Stimulated activated naive CD4-positive, alpha-beta T cell (primary cell): ENCODE measurements at places on chromosomes 1 and 21.

GRCh38 chr1:85148524-85149250, 52.1 kb downstream of the SYDE2 start:
- no peak for DNase-seq

- DNase-seq, result no peak
These were observed 195.0 kb downstream of the GIPC2 start for GRCh38 chr1:78240755-78241154.

DNA sequence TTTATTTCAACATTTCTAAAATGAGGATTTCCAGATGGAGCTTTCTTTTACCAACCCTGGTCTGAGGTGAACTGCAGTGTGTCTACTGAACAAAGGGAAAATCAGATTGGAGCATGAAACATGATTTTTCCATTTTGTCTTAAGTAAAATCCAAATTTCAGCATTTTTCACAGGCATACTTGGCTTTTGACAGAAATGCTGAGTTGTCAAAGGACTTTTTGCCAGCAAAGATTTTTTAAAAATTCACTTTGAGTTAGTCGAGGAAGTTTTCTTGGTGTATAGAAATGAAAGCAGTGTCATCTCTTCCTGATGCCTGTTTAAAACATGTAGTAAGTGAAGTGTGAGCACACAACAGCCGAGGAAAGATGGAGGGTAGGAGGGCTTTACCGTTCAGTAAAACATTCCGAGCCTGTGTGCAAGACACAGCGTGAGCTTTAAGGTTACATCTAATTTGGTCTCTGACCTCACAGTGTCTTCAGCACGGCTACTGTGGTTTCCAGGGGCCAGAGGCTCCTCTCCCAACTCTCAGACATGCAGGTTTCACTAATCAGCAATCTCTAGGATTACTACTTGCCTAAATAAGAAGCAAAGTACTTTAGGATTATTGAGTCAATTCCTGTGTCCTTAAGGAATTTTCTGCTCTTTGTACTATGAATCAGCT, 45.9 kb downstream of the SAMD13 start:
- DNase-seq, result no peak

DNA sequence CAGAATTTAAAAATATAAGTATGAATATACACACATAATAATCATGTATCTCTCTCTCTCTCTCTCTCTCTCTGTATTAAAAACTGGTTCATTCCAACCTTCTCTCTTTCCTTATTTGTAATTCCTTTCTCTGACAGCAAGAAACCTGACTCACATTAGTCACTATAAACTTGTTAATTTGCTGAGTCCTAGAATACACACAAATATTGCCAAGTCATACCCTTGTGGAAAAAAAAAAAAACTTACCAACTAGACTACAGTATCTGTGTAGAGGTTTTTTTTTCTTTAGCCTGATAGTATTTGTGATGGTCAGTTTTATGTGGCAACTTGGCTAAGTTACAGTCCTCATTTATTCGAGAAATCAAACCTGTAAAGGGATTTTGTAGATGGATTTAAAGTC, 26.3 kb upstream of the NHLH2 start:
- no peak for DNase-seq

- DNase-seq, result no peak
These were observed 62.1 kb downstream of the PCNT start for GRCh38 chr21:46385846-46386733.

GRCh38 chr1:1181129-1181937, 7.7 kb downstream of the TTLL10 start:
- DNase-seq, result no peak

DNA sequence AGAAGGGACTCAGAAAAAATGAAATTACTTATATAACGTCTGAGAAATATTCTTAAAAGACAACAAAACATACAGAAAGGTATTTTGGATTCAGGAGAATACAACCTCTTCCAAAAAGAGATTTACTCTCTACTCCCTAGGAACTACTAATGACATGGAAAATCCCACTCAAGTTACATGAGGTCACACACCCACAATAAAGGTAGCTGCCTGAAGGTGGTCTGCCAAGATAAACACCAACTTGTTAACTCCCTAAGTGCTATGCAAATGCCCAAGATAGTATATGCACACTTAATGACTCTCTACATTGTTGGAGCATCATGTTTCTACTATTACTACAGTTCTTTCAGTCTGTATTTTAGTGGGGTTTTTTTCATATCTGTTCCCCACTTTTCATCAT, 26.5 kb downstream of the RERE start:
- no peak for DNase-seq

DNA sequence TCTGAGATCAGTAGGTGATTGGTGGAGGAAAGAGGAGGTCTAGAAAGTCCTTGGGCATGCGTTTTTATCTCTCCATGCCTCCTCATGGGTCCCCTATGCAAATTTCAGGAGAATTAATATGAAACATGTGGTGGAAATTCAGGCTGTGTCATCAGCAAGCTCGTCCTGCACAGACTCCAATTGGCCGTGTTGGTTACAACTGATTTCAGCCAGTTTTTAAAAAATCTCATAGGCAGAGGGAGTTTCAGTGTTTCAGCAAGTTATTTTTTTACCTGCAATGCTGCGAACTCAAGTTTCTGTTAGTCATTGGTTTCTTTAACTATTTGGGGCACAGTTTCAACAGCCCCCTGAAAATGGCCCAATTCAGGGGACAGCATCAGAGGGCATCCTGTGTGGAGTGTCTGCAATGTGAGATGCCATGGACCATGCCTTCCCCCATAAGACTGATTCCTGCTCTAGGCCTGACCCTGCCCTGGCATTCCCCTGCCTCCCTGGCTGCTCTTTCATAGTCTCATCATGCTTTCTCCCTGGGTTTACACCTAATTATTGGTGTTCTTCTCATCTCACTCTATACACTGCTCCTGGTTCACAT, 59.9 kb downstream of the C1orf198 start:
- no peak for DNase-seq

DNA sequence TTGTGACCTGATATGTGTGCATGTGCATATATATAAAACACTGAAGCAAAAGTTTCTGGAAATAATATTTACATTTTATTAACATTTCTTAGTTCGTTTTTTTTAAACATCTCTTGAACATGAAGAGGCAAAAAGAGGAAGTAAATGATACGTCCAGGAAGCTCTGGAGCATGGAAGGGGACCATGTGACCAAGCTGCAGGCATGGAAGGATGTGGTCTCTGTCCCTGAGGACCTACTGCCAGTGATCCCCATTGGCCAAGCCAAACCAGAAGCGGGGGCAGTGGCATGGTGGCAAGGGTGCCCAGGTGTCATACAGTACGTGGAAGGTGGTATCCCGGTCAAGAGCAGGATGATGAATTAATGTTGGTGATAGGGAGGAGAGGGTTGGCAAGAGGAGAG, 268.3 kb upstream of the PROX1 start:
- no peak for DNase-seq

- DNase-seq, result no peak
These were observed 14.8 kb upstream of the CACYBP start for GRCh38 chr1:174984952-174985351.

GRCh38 chr21:44973598-44973997, 33.8 kb downstream of the SLX9 start:
- DNase-seq, result no peak

DNA sequence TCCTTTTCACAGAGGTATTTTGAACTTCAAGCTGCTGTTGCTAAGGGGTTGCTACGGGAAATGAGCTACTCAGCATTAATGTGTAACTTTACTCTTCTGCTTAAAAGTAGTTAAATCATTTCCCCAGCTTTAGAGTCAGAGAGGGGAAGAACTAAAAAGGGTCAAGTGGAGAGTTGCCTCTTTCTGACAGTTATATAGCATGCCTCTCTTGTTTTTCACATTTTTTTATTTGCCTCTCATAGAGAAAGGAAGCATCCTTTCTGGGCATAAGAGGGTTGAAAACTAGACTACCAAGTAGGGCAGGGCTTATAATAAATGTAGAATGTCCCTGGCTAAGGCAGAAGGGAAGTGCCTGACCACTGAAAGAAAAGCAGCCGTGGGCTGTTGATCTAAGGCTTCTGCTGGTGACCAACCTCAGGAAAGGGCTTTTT, 10.1 kb upstream of the ELAVL4 start:
- DNase-seq, result no peak

DNA sequence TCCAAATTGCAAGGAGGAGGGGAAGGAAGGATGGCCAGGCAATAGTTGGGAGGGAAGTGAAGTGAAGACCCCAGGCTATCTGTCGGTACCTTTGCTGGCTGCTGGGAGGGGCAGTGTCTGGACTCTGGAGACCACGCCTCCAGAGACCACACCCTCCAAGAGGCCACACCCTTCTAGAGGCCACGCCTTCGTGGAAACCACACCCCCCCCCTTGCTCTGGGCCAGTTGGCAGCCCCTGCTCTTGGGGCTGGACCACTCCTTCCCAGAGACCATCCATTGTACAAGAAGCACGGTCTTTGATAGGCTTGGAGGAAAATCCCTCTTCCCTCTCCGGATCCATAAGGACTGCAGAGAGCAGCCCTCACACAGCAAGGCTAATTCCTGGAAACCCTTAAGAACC, 73.1 kb downstream of the RYR2 start:
- no peak for DNase-seq

- DNase-seq, result no peak
These were observed 16.0 kb downstream of the PLCH2 start for GRCh38 chr1:2492091-2492490.
